Subcutaneous preadipocyte (primary cell): ENCODE measurements at places on chromosomes 2 and 18. TPM values are rescaled to one million over a fixed set of nuclear protein-coding genes. Genes with fewer than 3 reads are reported as not detected.

The DOK6 gene
- total RNA-seq: 0.37 TPM in 1 of 2 replicates, not detected in the other

The PIEZO2 gene
- total RNA-seq: under 0.01 TPM in 1 of 2 replicates, not detected in the other

The ADGRF3 gene
- total RNA-seq: under 0.01 and 2.5 TPM in 2 replicates

The MARCO gene
- under 0.01 TPM in 1 of 2 replicates, not detected in the other for total RNA-seq

The PLCD4 gene
- 2.2 and 2.6 TPM in 2 replicates for total RNA-seq
